GM06990 (cell line): ENCODE measurements at places on chromosomes 11 and 22.

- DNase-seq: no peak
Measured at GRCh38 chr11:35190804-35191348, 51.9 kb downstream of the CD44 start.

DNA sequence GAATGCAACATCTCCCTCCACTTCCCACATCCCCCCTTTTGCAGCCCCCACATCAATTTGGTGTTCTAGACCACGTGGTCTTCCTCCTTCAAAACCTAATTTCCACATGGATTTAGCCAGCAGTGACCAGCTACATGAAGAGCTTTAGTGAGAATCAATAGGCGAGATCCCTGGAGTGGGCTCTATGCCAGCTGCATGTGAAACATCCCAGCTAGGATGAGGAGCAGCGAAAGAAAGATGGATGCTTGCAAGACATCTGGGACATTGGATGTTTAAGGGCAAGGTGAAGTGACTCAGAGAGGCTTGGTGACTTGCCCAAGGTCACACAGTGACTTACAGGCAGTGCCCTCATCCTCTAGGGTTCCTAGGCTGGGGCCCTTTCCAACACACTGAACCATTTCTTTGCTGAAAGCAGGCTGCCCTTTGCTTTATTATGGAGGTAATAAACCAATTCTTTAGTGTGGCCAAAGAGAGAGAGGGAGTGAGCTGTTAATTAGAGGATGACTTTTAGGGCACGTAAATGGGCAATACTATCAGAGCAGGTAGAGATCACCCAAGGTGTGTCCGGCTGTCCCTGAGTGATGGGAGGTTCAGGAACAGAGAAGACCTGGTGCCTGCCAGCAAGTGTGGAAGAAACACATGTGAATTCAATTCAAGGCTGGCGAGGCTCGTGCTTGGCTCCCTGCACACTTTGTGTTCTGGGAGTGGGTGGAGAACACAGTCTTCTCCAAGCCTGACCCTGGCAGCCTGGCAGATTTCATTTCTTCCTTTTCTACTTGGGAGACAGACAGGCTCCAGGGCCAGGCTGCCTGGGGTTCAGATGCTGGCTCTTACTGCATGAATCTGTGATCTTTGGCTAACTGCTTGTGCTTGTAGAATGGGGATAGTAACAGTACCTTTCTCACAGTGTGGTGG lies 24.0 kb downstream of the TSPAN18 start:
- DNase-seq: no peak

DNA sequence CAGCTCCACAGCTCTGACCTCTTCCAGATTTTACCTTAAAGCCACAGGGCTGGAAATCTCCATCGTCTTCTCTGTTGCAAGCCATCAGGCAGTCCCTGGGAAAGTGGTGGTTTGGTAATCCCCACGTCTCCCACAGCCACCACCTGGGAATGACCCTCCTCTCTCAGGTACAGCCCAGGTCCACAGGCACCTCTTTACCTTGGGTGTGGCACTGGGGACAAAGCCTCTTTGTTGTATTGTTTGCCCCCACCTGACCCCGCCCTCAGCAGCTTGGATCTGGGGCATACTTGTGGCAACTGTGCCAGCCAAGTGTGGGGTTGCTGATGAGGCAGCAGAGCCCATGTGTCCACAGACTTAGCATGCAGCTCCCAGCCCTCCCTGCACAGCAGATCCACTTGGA lies 77.6 kb downstream of the LRRC32 start:
- DNase-seq: no peak

GRCh38 chr22:47041271-47042115 lies 279.0 kb downstream of the TBC1D22A start:
- no peak for DNase-seq

- no peak for DNase-seq
Measured at GRCh38 chr11:33454264-33454663, 197.1 kb downstream of the HIPK3 start.

DNA sequence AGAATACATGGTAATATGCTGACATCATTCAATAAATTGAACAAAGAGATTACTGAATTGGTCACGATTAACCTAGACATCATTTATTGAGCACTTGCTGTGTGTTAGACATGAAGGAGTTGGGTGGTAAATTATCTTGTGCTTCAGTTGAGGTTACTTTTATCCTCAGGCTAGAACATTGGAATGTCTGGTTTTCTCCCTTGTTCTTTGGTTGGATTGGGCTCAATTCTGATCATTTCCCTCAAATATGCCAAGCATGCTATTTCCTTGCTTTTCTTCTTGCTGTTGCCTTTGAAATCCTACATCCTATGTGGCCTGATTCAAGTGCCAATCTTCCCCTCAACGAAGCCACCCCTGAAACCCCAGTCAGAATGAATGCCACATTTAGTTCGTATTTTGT lies 65.8 kb downstream of the DEUP1 start:
- DNase-seq: no peak

DNA sequence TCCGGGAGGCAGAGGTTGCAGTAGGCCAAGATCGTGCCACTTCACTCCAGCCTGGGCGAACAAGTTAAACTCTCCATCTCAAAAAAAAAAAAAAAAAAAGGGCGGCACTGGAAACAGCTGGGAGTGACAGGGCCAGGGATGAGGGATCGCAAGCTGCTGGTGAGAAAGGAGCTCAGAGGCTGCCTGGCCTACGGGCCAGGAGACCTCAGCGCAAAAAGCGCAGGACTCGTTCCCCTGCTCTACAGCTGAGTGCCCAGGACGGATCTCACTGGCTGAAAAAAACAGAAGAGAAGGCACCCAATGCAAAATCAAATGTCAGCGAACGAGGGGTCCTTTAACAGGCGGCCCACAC lies 650 bp upstream of the NUP50 start:
- DNase-seq: no peak
